Stimulated activated memory B cell treated with anti-CD40 and anti-IgM and Interleukin-4, amounts not matched to agents 10 μg/mL and 1 μg/mL and 100 μg/mL, for 72 hours (primary cell): ENCODE measurements at places on chromosomes 1 and 21.

DNA sequence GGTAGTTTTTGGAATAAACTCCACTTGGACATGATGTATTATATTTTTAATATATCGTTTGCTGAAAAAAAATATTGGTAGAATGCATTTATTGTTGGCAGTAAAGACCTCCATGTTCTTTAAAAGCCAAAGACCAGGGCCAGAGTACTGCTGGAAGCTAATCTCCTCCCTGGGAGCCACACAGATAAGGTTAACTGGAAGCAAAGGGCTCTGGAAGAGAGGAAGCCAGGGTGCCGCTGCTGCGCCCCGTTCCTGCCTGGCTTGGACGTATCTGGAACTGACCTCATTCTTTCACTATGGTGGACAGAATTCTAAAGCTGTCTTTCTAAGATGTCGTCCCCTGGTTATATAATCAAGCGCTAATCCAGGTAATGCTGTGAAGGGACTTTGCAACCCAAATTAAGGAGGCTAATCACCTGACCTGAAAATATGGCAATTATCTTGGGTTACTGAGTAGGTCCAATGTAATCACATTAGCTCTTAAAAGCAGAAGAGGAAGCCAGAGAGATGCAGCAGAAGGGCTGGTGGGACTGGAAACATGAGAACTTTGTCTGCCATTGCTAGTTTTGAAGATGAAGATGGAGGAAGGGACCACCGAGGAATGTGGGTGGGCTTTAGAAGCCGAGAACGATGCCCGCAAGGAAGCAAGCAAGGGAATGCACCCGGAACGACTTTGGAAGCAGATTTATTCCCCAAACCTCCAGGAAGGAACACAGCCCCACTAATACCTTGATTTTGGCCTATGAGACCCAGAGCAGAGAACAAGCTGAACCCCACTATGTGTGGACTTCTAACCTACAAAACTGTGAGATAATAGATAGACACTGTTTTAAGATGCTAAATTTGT is 167.7 kb upstream of the KCNJ15 start:
- no peak for ATAC-seq

DNA sequence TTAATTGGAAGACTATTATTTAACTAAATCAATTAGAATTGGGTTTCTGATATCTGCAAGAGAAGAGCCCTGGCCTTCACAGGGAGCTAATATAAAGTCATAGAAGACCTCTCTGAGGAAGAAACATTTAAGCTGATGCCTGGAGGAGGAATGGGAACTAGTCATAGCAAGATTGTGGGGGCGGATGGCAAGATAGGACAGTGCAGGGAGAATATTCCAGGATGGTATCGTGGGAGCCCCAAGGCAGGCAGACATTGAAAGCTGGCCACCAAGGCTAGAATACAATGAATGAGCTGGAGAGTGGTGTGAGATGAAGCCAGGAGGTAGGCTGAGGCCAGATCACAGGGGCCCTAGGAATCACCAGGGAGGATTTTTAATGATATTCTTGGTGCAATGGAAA is 20.8 kb upstream of the MYSM1 start:
- no peak for ATAC-seq

DNA sequence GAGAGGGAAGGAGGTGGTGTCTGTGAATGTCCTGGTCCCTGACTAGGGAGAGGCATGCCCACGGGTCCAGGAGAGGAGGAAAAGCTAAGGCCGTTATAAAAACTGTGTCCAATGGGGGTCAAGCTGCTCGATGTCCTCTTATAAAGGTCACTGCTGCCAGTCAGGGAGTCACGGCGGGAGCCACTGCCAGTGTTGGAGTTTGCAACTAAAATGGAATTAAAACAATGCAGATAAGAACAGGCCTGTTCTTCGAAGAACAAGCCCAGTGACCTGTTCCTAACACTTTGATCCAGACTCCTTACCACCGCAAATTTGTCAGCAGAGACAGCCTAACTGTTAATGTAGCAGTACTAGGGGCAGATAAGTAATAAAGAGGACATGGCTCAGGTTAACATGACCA is 56.1 kb upstream of the SDC3 start:
- ATAC-seq: no peak

DNA sequence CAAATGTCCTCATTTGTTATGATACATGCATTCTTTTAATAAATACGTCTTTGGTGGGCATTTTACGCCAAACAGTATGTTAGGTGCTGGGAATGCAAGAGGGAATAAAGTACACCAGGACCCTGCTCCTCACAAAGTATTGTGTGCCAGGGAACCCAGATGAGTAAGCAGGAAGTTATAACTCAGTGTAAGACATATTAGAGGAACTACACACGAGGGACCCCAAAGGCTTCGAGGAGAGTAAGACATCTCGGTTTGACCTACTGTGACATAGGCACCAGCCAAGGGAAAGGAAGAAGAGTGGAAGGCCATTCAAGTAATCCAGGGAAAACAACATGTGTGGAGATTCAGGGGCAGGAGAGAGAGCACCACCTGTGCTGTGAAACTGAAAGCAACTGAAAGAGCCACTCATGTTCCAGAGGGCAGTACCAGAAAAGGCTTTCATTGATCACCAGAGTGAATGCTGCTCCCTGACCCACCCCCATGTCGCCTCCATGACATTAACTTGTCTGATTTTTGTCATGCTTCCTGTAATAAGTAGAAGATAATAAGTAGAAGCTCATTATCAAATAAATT is 542.5 kb upstream of the PKN2 start:
- ATAC-seq: no peak

- ATAC-seq: no peak
Observed at GRCh38 chr1:52904927-52905698, 16.4 kb downstream of the ECHDC2 start.

GRCh38 chr21:45119812-45120211 is 45.4 kb downstream of the ADARB1 start:
- ATAC-seq: no peak

- ATAC-seq: no peak
Observed at GRCh38 chr1:156241926-156242325, at the start of gene BGLAP. Gene BGLAP (plus strand): TSS chr1:156242184. CDS start chr1:156242232, 48 bp downstream.

GRCh38 chr1:229409616-229410369 is 24.1 kb downstream of the ACTA1 start:
- no peak for ATAC-seq

DNA sequence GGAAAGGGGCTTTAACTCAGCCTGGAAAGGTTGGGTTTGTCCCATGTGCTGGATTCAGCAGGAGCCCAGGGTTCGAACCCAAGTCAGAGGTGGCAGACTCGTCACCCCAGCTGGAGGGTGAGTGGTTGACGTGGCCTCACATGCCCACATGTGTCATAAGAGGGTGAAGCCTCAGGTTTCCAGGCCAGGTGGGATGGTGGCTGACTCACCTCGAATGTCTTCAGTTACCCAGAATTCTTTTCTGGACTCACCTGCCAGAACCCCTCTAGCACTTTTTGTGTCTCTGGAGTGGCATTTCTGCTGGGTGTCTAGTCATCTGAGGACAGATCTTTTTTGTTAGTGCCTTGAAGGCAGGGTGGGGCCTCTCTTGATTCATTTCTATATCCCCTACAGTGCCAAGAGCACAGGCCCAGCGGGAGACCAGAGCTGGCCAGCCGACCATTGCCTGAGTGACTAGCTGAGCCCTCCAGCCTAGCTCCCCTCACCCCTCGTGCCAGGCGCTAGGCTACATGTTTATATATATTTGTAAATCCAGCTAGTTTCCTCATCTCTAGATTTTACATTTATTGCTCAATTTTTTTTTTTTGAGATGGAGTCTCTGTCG is 28.1 kb downstream of the IL6R start:
- no peak for ATAC-seq

GRCh38 chr1:244424649-244425334 is 26.9 kb downstream of the ADSS2 start:
- no peak for ATAC-seq

- ATAC-seq: no peak
Observed at GRCh38 chr1:7172804-7173203, 387.6 kb downstream of the CAMTA1 start.

DNA sequence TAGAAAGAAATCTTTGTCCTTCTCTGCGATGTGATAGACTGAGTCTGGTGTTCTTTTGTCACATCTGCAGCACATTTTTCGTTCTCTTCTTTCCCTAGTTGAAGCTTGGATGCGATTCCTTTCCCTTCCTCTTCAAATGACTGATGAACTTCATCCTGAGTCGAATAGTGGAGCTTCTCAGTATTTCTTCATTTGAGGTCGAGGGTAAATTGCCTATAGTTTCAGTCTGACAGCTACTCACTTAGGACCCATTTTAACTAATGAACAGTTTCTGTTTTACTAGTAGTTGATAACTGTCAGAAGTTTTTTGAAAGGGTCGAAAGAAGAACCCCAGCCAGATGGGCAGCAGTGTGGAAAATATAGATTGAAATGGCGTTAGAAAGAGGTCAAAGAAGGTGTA is 4.7 kb upstream of the REG4 start:
- ATAC-seq: no peak

GRCh38 chr1:106978477-106979322 is 77.8 kb upstream of the PRMT6 start:
- no peak for ATAC-seq

GRCh38 chr1:236282719-236283118 is 961 bp upstream of the ERO1B start:
- ATAC-seq: no peak

- no peak for ATAC-seq
Observed at GRCh38 chr1:95321531-95321930, 87.5 kb downstream of the RWDD3 start.

- ATAC-seq: peak; percentile 94
Observed at GRCh38 chr1:185338719-185339622, 21.9 kb upstream of the IVNS1ABP start.

- no peak for ATAC-seq
Observed at GRCh38 chr1:245108909-245109308, 45.9 kb upstream of the KIF26B start.

DNA sequence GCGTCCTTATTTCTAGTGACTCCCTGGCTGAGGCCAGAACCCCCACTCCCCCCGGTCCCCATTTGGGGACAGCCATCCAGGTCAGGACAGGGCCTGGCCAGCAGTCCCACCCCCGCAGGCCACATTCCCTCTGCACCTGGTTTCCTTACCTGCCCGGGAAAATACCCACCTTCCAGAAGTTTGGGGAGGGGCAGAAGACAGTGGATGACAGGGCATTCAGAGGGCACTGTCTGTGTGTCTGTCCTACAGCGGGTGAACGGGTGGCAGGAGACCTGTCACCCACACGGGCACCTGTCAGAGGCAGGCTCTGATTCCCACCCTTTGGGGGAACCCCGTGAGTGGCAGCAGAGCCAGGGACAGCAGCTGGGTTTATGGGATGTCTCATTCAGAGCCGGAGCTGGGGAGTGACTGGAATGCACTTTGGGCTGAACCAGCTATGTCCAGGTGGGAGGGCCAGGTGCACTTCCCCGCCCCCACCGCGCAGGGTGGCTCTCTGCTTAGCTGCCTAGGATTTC is 2.0 kb downstream of the ARHGEF16 start:
- ATAC-seq: no peak

DNA sequence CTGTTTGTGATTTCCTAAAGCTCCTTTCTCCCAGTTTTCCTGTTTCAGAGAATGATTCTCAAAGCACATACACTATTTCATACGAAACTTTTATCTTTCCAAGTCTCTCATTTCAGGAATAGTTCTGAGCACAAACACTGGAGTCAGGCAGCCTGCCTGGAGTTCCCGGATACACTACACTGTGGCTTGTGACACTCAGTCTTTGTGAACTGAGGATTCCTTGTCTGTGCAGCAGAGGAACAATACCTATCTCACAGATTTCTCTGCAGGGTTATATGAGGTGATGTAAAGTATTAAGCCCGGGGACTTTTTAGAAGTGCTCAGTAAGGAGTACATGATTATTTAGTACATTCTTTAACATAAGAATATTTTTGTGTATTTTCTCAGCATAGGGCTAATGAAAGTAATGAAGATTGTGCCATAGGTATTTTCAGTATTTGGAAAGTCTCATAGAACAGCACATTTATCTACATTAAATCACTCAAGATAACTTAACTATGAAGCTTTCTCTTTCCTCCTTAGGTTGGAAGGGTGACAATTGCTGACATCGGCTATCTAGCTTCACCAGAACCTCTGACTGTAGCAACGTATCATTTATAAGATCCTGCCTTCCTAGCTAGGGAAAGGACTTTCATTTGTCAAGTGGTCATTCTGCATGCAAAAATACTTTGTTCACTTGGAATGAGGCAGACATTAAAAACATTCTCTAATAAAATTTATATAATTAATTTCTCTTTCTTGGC is 12.9 kb downstream of the GBP2 start:
- ATAC-seq: no peak

- no peak for ATAC-seq
Observed at GRCh38 chr1:172277275-172277674, 143.2 kb upstream of the C1orf105 start.

GRCh38 chr1:183831311-183831710 is 26.4 kb downstream of the RGL1 start:
- ATAC-seq: no peak

DNA sequence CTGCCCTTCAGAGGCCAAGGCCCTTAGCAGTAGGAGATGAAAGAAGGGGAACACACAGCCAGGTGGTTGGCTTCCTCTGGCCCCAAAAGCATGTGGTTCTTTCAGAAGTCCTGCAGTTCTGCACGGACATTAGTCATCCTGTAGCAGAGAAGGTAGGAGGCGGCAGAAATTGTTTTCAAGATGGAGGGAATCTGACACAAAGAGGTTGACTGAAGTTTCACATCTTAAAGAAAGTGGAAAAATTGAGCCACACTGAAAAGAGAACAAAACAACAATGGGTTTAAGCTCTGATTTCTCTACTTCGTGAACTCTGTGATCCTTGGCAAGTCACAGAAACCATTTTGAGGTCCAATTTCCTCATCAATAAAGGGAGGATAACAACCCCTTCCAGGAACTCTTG is 125.3 kb upstream of the DNAH14 start:
- no peak for ATAC-seq

DNA sequence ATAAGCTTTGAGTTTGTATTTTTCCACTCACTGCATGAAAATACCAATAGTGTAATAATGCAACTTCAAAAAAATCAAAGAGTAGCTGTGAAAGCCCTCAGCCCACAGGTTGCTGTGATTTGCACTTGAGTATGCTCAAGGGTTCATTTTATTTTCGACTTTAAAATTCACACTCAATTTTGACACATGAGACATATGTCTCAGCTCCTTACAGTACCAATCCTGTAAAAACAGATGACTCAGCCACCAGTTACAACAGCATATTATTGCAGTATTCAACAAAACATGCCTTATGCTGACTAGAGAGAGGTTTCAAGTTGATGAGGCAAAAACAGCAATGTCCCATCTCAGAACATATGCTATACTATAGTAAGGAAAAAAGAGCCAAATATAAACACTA is 66.1 kb downstream of the CYYR1 start:
- no peak for ATAC-seq

- no peak for ATAC-seq
Observed at GRCh38 chr21:23809573-23809972, 1797.7 kb downstream of the MRPL39 start.

DNA sequence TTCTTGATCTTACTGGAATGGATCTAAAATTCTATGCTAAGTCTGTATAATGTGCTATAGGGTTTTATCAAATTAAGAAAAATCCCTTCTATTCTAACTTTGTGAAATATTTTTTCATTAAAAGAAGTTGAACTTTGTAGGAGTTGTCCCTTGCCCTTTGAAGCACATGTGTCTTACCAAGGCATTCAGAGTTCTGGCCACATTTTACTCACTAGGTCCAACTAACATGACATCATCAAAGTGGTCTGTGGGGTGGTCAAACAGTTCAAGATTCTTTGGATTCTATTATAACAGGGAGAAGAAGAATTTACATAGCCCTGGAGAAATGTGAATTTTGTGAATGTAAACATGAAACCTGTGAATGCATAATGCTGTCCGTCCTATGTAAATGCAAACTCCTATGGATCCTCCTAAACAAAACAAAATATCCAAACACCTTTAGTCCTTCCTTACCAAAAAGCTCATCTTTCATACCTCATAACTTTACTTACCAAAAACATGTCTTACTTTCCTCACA is 88.7 kb downstream of the EBNA1BP2 start:
- no peak for ATAC-seq
